ENCODE measurements at places on chromosomes 7 and 10.

DNA sequence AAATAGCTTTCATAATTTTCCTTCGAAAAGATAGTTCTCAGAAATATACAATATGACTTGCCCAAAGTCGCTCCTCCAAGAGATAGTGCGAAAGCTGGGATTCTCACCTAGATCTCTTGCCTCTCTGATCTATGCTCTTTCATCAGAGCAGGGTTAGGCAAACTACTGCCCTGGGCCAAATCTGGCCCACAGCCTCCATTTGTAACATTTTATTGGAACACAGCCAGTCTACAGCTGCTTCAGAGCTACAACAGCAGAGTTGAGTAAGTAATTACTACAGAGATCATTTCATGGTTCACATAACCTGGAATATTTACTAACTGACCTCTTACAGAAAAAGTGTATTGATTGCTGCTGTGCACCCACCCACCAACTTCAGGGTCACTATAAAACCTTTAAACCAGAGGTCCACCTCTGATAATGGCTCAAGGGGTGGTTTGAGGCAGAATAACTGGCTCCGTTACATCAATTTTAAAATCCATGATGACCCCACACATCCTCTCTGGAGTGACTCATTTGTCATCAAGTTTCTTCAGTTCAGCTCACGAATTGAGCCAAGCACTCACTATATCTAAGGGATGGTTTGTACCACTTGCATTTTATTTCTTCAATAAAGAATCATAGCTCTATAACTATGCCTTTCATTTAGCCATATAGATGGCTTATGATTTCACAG lies 1019.0 kb downstream of the XPNPEP1 start:
- DNase-seq, result no peak

DNA sequence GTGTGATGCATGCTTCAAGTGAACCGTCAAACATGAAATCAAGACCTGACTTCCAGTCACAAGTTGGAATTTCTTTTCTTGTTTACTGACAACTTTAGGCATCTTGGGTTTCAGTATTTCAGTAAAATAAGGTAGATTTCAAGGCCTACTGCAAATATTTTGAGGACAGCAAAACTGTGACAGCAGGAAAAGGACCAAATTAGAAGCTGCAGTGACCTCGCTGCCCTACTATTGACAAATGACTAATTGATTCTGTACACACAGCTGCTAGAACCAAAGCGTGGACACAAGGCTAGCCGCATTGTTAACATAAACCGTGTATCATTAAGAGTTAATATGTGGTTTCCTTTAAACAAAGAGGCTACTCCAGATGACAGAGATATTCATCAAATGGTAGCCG lies 105.7 kb upstream of the SEC61G start:
- no peak for DNase-seq

- DNase-seq, result no peak
Measured at GRCh38 chr10:35881320-35881719, 239.2 kb upstream of the FZD8 start.

GRCh38 chr7:128044064-128044463 lies 12.8 kb upstream of the LRRC4 start:
- DNase-seq, result no peak

DNA sequence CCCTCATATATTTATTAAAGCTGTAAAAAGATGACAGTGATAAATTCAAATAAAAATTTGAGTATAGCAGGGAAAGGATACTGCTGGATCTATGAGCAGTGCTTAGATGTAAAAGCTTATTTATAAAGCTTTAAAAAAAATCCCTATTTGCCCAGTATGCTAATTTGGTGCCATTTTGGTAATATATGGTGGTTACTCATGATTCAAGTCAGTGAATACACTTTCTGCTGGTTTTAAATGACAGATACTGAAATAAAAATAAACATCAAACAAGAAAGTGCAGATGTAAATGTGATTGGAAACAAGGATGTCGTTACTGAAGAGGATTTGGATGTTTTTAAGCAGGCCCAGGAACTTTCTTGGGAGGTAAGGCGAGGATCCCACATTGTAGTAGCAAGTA lies 134.4 kb upstream of the SAMD8 start:
- DNase-seq, result no peak

GRCh38 chr7:34155220-34155908 lies 250.0 kb downstream of the BMPER start:
- no peak for DNase-seq

DNA sequence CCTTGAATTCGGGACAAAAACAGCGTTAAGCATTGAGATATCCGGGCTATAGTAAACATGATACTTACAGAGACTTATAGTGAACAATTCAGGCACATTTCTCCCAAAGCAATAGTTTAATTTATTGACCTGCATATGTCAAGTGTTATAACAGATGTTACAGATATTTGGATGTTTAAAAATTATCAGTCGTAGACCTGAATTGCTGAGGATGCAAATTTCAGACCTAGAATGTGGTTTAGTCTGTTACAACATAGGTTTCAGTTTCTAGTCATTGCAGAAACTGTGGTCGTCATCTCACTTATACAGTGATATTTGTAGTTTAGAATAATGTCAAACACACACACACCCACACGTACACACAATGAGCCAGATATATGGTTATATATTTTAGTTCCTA lies 85.2 kb downstream of the VTI1A start:
- no peak for DNase-seq

DNA sequence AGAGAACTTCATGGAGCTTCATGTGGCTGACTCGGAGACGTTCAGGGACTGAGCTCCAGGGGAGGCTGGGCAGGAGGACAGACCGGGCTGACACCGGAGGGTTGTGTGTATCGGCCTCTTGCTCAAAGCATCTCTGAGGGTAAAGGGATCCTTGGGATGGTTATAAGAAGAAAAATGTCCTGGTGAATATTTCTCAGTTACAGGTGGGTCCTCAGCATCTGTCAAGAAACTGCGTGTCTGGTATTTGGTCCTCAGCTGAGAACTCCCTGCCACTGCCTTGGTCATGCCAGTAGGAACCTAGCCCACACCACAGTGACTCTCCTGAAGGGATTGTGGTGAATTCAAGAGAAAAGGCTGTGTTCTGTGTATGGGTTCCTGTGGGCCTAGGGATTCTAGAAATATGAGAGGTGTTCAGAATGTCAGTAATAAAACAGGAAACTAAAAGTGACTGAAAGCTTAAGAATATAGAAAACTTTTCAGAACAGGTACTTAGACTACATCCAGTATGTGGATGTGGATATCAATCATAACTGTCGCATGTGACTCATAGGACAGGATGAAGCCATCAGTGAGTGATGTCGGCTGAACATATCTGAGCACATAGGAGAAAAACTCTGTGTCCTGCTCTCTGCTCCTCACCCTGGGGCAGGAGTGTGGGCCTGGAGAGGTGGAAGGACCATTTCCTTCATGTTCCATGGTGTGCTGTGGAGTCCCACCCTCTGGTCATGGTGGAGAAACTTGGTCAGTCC lies 28.4 kb downstream of the MBL2 start:
- no peak for DNase-seq

- DNase-seq, result no peak
Measured at GRCh38 chr7:151794508-151795167, 82.3 kb downstream of the PRKAG2 start.

GRCh38 chr10:49609283-49610113 lies 612 bp upstream of the SLC18A3 start:
- DNase-seq, result no peak

- DNase-seq, result no peak
Measured at GRCh38 chr7:26857506-26858240, 6.7 kb downstream of the SKAP2 start.

- DNase-seq, result no peak
Measured at GRCh38 chr7:35025369-35025870, 11.9 kb downstream of the DPY19L1 start.
